Immature natural killer cell (primary cell): ENCODE measurements at places on chromosomes 2 and 18. TPM values are rescaled to one million over a fixed set of nuclear protein-coding genes. Genes with fewer than 3 reads are reported as not detected.

The STPG4 gene
- not detected for polyA plus RNA-seq

DNA sequence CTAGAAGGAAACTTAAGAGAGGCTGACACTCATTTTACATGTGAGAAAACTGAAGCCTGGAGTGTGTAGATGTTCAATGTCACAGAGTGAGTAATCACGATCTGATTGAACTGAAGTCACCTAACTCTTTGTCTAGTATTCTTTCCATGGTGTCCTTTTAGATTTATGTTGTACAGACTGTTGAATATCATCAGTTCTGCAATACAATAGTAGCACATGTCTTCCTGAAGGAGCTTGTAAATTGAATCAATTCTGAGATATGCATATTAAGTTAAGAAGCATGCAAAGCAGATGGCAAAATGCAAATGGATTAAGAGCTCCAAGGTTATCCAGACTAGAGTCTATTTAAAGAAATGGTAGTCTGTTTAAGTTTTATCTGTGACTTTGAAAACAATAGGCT is 484.9 kb upstream of the CRIM1 start:
- no peak overlapping the region for H3K27ac ChIP-seq
- no peak for DNase-seq
- no peaks in the 10 kb centered on the region for H3K36me3 ChIP-seq
- no peaks in the 10 kb centered on the region for H3K4me1 ChIP-seq
- peaks cover 5% of the 10 kb centered on the region for H3K27me3 ChIP-seq
- no peak overlapping the region for H3K4me3 ChIP-seq

DNA sequence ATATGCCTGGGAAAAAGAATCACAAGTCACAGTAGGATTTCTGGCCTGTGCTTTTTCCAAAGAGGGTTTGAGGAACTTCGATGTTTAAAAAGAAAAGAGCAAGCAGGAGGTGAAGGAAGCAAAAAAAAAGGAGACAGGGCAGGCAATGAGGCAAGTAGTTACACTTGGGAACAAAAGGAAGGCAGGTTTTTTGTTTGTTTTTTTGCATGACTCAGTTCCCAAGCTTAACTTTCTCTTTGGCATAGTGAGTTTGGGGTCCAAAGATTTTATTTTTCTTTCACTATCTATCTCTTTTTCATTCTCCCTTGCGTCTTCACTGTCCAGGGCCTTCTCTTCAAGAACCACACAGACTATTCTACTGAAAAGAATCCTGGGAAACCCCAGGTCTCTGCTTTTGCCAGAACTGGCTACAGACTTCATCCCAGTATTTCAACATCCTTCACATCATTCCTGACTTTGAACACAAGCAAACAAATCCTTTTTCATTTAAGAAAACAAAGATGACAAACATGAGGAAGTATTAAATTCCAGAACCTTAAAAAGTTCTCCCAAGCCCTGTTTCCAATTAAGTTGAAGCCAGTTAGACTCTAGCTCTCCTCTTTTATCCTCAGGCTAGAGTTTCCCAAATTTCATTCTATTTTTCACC is 210.7 kb upstream of the RND3 start:
- no peaks in the 10 kb centered on the region for H3K27me3 ChIP-seq
- no peaks in the 10 kb centered on the region for H3K4me1 ChIP-seq
- H3K36me3 ChIP-seq, result no peaks in the 10 kb centered on the region
- H3K4me3 ChIP-seq, result no peak overlapping the region

DNA sequence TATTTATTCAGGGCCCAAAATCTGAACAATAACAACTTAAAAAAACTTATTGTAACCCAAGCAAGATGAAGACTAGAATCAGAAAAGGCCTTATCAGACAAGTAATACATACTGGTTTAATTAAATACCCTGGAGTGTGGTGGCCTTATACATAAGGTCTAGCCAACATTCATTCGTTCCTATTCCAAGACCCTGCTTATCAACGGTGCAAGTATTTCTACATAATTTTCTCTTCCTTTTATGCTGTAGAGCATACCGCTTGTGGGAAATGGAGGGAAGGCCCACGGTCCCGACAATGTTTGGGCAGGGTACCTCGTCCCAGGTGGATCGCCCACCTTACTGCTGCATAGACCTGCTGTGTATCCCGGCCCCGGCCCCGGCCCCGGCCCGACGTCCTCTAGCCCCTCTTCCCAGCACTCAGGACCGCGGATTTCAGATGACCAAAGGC is 708 bp downstream of the ZNF24 start:
- peaks cover 33% of the 10 kb centered on the region for H3K4me1 ChIP-seq
- H3K36me3 ChIP-seq, result peaks cover 4% of the 10 kb centered on the region
- H3K27me3 ChIP-seq, result peaks cover 10% of the 10 kb centered on the region
- DNase-seq, result no peak
- H3K4me3 ChIP-seq, result peak overlapping the region; percentile 97
- H3K27ac ChIP-seq, result peak overlapping the region; percentile 99

GRCh38 chr2:186459009-186459408 is 27.1 kb upstream of the ZC3H15 start:
- no peaks in the 10 kb centered on the region for H3K4me1 ChIP-seq
- no peak overlapping the region for H3K4me3 ChIP-seq
- DNase-seq, result no peak
- no peak overlapping the region for H3K27ac ChIP-seq
